CD4-positive, alpha-beta memory T cell (primary cell): ENCODE measurements at places on chromosomes 2 and 18. TPM values are rescaled to one million over a fixed set of nuclear protein-coding genes. Genes with fewer than 3 reads are reported as not detected.

The CDK5R2 gene
- polyA plus RNA-seq, result not detected

The KCNJ3 gene
- polyA plus RNA-seq, result not detected

GRCh38 chr2:61328707-61329251, 142.1 kb downstream of the USP34 start:
- DNase-seq, result no peak

DNA sequence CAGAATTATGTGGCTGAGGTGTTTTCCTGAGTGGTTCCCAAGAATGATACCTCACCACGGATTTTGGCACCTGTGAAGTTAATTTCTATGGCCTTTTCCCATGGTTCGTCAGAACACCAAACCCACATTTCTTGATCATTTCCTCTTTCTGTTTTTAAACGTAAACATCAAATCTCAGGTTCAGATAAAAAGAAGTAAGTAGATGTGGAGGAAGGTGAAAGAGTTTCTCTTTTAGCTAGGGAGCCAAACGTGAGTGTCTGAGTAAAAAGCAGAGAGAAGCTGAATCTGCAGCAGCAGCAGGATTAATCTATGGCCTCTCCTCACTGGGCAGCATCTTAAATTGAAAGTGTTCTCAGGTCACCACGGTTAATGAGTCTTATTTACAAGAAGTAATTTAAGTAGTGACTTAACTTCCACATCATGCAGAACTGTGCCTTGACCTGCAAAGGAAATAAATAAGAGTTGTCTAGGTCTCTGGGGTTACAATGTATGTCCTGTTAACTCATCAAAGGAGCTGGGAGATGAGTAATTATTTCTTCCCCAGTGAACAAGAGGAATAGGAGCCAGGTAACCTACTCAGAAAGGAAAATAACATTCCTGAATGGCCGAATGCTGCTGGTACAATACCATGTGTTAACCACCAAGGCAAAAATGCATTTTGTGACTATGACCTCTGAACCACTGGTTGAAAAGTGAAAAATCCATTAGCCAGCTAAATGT, 139.6 kb upstream of the NETO1 start:
- no peak for DNase-seq

DNA sequence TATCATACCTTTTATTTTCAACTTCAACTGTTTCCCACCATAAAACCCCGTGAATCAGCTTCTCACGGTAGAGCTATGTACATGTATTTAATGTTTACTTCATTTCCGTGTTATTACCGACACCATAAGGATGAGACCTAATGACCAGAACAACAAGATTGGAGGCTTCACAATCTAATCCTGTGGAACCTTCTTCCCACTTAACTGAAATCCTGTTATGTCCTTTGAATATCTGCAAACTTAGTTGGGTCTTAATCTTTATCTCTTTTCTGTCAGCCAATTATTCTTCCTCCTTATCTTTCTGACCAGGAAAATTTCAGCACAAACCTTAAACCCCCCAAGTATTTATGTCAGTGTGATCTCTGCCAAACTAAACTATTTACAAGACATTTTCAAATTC, 214.4 kb downstream of the TMX3 start:
- no peak for DNase-seq

- peak; percentile 48 for DNase-seq
Measured at GRCh38 chr2:172084645-172085459, 455 bp upstream of the DLX1 start.

GRCh38 chr2:53422979-53423378, 344.6 kb upstream of the CHAC2 start:
- DNase-seq, result no peak

DNA sequence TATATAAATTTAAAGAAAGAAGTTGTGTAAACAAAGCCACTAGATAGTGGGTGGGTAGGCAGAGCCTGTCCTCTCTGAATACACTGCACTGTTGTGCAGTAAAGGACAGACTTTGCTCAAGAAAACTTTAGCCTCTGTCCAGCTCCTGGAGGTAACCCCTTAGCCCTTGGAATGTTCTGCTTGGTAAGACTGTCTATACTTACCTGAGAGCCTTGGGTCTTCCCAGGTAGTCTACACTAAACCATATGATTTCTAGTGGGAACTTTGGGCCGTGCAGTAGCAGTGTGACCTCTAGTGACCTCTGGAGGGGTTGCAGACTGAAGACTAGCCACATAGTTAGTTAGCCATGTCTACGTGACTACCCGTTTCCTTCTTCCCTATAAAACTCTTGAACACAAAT, 678.3 kb upstream of the NRXN1 start:
- no peak for DNase-seq

- no peak for DNase-seq
Measured at GRCh38 chr2:119646149-119646548, 32.9 kb upstream of the TMEM177 start.

GRCh38 chr2:130873700-130874346, 37.1 kb downstream of the ARHGEF4 start:
- DNase-seq, result peak; percentile 67

- DNase-seq, result no peak
Measured at GRCh38 chr2:70554338-70554892, 789 bp upstream of the TGFA start.
